Suppressor macrophage treated with lipopolysaccharide for 4 hours (primary cell): ENCODE measurements at places on chromosomes 13 and 19.

- DNase-seq = no peak
Observed at GRCh38 chr13:84136582-84136981, 254.3 kb upstream of the SLITRK1 start.

- no peak for DNase-seq
Observed at GRCh38 chr13:65679240-65679639, 1550.9 kb downstream of the PCDH9 start.

DNA sequence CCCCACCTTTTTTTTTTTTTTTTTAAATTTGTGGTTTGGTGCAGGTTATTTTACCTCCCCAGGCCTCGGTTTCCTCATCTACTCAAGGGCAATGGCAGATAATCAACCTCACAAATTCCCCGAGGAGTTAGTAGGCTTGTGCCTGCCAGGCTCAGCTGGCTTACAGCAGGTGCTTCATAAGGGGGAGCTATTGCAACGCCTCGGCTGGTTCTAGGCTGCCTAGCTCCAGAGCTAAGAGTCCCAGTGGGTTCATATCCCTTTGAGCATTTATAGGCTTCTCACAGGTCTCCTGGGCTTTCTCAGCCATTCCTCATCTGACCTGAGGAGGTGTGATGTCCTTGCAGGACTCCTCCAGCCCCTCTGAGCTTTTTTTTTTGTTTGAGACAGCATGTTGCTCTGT is 10.6 kb downstream of the BCKDHA start:
- DNase-seq = no peak

- DNase-seq = no peak
Observed at GRCh38 chr19:56664511-56664910, 7.0 kb downstream of the ZNF835 start.

DNA sequence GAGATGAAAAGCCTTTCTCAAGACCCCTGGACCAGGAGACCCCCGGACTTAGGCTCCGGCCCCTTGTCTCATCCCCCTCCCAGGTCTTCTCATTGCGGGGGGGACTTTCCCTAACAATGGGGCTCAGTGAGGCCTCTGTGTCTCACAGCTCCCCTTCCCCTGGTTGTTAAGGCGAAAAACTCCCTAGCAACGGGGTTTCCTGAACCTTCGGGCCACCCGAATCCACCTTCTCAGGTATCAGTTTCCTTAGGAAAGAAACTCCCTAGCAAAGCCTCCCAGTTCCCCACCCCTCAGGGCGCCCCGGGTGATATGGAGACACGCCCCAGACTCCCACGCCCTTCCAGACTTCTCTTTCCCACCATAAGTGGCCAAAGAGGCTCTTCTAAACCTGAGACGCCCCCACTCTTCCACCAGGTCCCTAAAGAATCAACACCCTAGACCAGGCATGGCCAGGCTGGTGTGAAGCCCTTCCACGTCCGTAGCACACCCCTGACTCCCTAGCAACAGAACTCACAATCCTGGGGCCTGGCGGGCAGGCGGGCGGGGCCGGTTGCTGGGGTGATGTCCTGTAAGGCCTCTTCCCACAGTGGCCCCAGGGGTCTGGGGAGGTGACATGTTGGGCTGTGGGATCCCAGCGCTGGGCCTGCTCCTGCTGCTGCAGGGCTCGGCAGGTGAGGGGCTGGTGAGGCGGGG is at the start of gene TMEM190:
Gene TMEM190 (plus strand): TSS at position 586 of the 693 bp plus-strand sequence. CDS start 28 bp downstream, at position 614.
- DNase-seq = no peak

DNA sequence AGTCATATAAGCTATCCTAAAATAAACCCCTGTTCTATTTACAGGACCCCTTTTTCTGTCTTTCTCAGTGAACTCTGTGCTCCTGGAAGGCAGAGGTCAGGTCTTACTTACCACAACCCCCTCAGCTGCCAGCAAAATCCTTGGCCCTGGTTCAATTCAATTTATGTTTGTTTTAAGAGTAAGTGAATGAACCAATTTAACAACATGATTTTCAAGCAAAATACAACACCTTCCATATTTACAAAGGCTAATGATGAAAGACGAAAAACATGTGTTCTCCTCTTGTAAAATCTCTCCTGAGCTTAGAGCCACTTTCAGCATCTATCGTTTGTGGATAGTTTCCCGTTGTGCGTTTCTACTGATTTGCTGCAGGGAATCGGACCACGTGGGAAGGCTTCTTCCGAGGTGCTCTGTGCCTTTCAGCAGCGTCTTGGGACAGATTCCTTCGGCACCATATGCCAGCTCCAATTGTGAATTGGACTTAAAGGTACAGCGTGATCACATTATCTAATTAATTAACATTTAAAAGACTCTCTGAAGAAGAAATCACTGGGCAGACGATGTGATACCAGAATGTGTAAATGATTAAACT is 411.7 kb downstream of the IRS2 start:
- no peak for DNase-seq

DNA sequence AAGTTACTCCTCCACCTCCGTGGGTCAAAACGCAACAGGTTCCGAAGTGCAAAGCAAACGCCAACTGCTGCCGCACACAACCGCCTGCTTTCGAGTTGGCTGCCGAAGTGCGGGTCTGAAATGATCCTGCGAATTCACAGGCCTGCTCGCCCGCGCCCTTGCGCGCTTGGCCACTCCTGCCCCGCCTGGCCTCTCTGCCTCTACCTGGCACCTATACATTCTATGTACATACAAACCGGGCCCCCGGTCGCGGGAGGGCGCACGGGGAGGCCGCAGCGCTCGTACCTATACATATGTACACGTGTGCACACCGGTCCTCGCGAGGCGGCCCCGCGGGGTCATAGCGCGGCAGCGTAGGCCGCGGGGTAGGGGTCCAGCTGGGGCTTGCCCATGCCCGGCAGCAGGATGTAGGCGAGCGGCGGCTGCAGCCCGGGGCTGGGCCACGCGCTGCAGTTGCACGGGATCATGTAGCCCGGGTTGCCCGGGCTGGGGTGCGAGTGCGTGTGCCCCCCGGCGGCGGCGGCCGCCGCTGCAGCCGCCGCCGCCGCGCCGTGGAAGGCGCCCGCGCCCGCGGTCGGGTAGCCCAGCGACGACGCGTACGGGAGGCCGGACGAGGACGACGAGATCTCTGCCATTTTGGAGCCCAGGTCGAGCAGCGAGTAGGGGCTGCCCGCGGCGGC is 1.3 kb downstream of the SOX21 start:
- peak; percentile 29 for DNase-seq

DNA sequence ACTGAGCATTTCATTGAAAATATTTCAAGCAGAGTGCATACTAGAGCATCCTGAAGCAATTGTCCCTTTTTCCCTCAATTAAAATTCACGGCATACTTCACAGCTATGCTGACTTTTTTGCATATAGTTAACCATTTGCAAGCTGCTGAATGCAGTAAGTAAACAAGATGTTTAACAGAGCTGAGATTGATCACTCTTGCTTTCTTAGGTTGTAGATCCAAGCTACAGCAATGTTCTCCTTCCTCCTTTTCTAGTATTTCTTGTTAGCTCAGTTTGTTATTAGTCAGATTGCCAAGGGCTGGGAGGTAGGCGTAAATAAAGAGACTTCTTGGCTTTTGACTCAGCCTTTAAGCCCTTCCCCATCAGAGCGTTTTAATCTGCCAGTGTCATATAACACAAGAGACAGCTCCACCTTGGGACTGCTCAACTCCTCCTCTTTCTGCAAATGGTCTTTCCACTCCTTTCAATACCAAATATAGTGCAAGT is at the start of gene SLITRK6:
Gene SLITRK6 (minus strand): TSS at position 323 of the 486 bp plus-strand sequence. CDS start 2,911 bp downstream, outside the sequence.
- DNase-seq = no peak

DNA sequence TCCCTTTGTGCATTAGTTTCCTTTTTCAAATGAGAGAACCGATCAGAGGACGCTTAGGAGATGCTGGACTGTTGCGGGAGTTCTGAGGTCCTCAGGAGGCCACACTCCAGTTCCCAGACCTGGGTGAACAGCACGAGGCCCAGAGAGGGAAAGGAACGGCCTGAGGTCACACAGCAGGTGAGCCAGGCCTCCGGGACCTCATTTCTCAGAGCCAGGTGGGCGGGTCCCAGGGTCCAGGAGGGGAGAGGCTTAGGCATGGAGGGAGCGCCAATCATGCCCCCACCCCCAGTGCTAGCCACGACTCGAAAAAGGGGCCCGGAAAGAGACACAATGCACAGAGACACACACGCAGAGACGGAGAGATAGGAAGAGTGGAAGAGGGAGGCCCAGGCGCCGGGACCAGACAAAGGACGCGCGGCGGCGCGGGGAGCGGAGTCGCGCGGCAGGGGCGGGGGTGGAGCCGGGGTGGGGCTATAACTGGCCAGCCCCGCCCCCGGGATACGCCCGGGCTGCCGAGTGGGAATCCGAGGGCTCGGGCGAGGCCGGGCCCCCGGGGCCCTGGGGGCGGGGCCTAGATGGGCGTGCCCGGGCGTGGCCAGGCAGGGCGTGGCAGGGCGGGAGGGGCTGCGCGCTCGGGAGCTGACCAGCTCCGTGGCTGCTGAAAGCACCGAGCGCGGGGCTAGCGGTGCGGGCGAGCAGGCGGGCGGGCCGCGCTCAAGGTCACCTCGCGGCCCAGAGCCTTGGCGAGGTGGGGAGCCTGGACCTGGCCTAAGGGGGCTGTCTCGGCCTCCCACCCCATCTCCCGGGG is 1.6 kb downstream of the ELAVL3 start:
- peak; percentile 56 for DNase-seq

- no peak for DNase-seq
Observed at GRCh38 chr19:11168568-11168967, 13.0 kb upstream of the SPC24 start.

DNA sequence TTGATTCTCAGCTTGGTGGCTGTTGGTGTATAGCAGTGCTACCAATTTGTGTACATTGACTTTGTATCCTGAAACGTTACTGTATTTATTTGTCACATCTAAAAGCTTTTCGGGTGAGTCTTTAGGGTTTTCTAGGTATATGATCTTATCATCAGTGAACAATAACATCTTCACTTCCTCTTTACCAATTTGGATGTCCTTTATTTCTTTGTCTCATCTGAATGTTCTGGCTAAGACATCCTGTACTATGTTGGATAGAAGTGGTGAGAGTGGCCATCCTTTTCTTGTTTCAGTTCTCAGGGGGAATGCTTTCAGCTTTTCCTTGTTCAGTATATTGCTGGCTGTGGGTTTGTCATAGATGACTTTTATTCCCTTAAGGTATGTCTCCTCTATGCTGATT is 6.0 kb upstream of the ZNF738 start:
- DNase-seq = no peak

DNA sequence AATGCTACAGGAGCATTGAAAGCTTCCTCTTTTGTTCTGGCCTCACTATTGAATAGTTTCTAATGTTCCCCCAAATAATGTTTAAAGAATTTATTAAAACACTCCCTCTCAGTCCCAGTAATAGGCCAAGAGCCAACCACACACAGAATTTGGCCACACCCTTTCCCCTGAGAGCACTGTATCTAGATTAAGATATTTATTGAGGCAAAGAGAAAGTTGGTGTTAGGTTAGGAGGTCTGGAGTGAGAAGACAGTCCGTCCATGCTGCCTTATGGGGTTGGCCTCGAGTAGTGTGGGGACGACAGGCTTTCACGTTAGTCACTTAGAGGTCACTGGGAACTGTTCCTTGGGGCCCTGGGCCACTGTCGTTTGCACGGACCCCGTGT is 122.9 kb upstream of the RNF113B start:
- no peak for DNase-seq

DNA sequence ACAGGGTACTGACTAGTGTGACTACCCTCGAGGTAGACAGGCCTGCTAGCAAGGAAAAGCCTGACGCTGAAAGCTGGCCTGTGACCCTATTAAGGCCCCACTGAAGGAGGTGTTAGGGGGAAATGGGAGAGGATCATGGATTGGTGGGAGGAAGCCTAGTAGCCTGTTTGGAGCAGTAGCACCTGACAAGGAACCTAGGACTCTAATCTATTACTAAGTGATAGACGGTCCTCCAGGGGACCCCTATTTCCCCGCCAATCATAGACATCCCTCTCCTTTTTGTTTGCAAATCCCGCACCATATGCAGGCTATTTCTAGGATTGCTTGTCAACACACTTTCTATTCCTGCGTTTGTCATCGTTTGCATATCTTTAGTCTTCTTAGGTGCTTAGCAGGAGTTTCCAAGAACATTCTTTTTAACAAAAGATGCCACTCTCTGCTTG is 1338.8 kb upstream of the MIR17HG start:
- no peak for DNase-seq

GRCh38 chr13:27372896-27373295 is 51.5 kb upstream of the GTF3A start:
- no peak for DNase-seq

- no peak for DNase-seq
Observed at GRCh38 chr19:52229524-52229923, 39.7 kb downstream of the PPP2R1A start.

DNA sequence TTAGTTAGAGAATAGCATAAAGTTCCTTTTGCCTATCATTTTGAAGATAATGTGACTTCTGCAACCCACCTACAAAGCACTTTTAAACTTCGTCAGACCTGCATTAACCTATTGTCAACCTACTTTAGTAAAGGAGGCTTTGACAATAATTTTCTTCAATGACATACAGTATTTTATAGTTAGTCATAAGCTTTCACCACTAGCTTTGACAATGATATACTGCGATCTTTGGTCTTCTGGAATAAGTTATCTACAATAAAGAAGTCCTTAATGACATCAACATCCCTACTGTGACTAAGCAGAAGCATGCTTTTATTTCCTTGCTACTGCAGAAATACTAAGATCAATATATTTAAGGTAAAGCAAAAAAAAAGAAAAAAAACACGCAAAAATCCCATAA is 9.5 kb downstream of the PCDH17 start:
- DNase-seq = no peak

- DNase-seq = no peak
Observed at GRCh38 chr19:48624791-48625723, 5.8 kb downstream of the SPHK2 start.

DNA sequence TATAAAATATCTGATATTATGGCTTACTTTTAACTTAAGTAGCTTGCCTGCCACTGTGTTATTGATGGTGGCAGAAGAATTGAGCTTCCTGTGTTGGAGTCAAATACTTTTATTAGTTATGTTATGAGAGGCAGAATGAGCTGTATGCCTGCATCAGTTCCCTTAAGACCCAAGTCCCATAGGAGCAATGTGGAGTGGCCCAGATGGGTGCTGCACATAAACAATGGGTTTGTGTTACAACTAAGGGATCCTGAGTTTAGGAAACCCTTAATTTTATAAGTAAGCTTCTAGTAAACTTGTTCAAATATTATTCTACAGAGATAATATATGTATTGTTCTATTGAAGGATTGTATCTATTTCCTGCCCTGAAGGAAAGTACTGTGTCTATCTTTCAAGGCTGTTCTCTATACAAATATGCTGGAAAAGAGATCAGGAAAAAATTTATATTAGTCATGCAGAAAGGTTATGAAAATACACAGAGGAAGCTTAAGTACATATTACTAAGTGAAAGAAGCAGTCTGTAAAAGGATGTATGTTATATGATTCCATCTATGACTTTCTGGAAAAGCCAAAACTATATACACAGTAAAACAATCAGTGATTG is 2018.0 kb upstream of the PCDH20 start:
- DNase-seq = no peak

- DNase-seq = no peak
Observed at GRCh38 chr13:26966701-26967080, 204.9 kb downstream of the USP12 start.
